K562 (cell line): ENCODE measurements at places on chromosomes 11 and 22. TPM values are rescaled to one million over a fixed set of nuclear protein-coding genes. Genes with fewer than 3 reads are reported as not detected.

MRGPRX4 gene
- not detected in 2 replicates for total RNA-seq

CRYBB2 gene
- not detected in 2 replicates for total RNA-seq

MICAL3 gene
- 32.1 and 36.0 TPM in 2 replicates for total RNA-seq

BIK gene
- total RNA-seq = 0.20 and 0.22 TPM in 2 replicates

C11orf86 gene
- total RNA-seq = not detected in 2 replicates

POTEH gene
- not detected in 2 replicates for total RNA-seq

DEFB131B gene
- not detected in 2 replicates for total RNA-seq

GALR3 gene
- 0.13 and 0.31 TPM in 2 replicates for total RNA-seq

ETS1 gene
- total RNA-seq = 1.4 and 1.6 TPM in 2 replicates

ENTHD1 gene
- 0.20 and 0.22 TPM in 2 replicates for total RNA-seq

KCNQ1OT1 gene
- 1.4 and 1.7 TPM in 2 replicates for total RNA-seq

GRCh38 chr22:30486661-30487115 lies 14.9 kb upstream of the SEC14L3 start:
- 0 out of 2 replicates have a peak, but pooled peaks cover 19% of the 10 kb centered on the region for H3K27me3 ChIP-seq
- DNase-seq = no peak
- no peaks in the 10 kb centered on the region for H3K36me3 ChIP-seq
- H3K4me1 ChIP-seq = peaks cover 8% of the 10 kb centered on the region

DNA sequence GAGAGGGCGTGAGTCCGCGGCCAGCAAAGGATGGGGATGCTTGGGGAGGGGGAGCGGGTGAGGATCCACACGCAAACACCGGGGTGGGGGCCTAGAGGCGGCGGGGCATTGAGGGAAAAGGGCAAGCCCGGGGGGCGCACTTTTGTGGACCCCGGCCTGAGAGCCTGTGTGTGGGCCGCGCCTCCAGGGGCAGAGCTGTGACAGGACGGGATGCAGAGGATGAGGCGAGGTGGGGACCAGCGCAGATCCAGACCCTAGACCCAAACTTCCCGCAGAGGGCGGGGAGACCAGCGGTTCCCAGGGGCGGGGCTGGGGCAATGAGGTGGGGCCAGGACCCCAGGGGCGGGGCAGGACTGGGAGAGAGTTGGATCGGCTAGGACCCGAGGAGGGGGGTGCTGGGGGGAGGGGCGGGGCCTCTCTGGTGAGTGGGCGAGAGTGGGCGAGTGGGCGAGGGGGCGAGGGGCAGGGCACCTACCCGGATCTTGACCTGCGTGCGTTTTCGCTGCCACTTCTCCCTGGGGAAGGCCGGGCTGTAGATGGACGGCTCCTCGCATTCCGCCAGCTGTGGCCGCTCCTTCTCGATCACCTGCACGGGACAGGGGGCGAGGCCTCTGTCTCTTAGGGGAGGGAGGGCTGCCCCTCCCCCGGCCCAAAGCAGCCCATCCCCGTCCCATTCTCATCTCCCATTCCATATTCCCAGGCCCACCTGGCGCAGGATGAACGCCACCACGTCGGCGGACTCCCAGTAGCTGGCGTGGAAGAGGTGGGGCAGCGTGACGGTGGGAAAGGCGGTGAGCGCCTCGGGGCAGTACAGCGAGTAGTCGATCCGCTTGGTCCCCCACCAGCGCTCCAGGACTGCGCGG lies 10.6 kb downstream of the PITPNM1 start:
- no peak for DNase-seq
- no peaks in the 10 kb centered on the region for H3K27me3 ChIP-seq
- H3K4me3 ChIP-seq = no peak overlapping the region
- H3K36me3 ChIP-seq = peaks cover 92% of the 10 kb centered on the region; the same call in 2 of the 3 replicates

DNA sequence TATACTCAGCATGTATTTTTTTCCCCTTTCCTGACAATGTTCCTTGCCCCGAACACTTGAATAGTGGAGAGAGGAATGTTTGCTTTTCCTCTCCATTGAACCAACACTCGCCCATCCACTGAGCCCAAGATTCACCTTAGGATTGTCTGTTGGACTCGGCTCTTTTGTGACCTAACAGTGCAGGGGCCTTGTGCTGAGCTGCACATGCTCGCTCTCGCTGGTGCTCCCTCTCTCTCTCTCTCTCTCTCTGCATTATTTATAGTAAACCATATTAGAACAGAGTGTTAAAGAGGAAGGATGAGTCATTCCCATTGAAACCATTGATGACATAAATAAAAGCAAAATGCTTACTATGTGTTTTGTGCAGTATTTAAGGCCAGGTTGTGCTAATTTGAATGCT lies 20.7 kb downstream of the ZBTB16 start:
- peaks cover 17% of the 10 kb centered on the region for H3K27me3 ChIP-seq
- no peak for DNase-seq
- no peak overlapping the region for H3K4me3 ChIP-seq
- H3K27ac ChIP-seq = no peak overlapping the region
- no peaks in the 10 kb centered on the region for H3K36me3 ChIP-seq
- peaks cover 9% of the 10 kb centered on the region for H3K4me1 ChIP-seq

DNA sequence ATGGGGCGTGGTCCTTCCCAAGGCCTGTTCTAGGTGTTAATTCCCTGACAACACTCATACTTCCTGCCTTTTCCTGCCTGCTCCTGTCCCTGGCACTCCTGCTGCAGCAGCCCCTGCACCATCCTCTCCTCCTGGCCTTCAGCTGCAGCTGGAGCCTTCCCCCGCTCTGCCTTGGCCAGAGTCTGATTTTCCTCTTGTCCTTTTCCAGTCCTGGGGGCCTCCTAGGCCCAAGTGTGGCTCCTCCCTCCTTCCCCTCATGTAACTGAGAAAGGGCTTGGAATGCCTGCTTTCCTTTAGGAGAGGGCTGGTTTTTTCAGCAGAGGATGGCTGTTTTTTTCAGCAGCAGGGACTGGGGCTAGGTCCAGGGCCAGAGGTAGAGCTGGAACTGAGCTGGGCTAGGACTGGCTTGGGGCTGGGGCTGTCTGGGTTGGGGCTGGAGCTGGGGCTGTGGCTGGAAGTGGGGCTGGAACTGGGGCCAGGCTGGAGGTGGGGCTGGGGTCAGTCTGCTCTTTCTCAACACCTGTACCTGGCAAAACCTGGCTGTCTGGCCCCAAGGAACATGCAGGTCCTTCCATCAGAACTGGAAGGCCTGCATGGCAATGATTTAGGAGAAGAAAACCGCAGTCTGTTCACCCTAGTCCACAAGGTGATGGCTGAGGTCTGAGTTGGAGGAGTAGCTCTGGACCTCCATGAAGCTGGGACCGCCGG lies 23.6 kb downstream of the ZC3H7B start:
- H3K36me3 ChIP-seq = peaks cover 60% of the 10 kb centered on the region; the same call in 2 of the 3 replicates
- H3K27me3 ChIP-seq = no peaks in the 10 kb centered on the region
- no peak overlapping the region for H3K27ac ChIP-seq
- H3K4me1 ChIP-seq = no peaks in the 10 kb centered on the region

DNA sequence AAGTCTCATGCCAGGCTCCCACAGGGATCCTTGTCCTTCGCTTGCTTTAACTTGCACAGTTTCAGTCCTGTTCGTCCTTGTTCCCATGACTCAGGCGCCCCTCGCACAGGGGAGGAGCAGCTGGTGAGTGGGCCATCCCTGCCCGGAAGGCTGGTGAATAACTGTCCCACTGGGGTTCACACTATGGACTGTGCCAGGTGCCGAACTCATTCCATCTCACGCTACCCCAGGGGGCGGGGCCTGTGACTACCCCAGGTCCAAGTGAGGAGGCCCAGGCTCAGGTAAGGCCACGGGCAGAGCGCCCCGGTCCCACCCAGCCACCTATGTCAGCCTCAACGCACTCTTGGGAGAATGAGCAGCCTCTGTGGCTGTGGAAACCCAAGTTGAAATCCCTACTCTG lies 7.2 kb upstream of the CARD10 start:
- no peaks in the 10 kb centered on the region for H3K27me3 ChIP-seq
- H3K27ac ChIP-seq = no peak overlapping the region
- no peak overlapping the region for H3K4me3 ChIP-seq

DNA sequence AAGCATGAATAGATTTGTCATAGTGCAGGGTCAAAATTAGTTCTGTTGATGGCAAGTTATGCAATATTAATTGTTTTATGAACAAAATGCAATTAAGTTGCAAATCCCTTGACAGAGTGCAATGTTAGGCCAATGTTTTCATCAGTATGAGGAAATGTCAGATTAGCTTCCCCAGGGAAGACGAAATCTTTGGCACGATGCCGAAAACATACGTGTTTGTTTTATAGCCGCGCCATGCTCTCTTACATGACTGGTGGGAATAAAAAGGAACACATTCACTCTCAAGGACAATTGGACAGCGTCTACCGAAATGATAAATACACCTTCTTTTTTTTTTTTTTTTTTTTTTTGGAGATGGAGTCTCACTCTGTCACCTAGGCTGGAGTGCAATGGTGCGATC lies 27.0 kb downstream of the MFNG start:
- peaks cover 17% of the 10 kb centered on the region; the same call in 1 of the 2 replicates for H3K4me1 ChIP-seq
- H3K4me3 ChIP-seq = no peak overlapping the region
- no peaks in the 10 kb centered on the region for H3K36me3 ChIP-seq
- peaks cover 16% of the 10 kb centered on the region for H3K27me3 ChIP-seq
- no peak for DNase-seq

DNA sequence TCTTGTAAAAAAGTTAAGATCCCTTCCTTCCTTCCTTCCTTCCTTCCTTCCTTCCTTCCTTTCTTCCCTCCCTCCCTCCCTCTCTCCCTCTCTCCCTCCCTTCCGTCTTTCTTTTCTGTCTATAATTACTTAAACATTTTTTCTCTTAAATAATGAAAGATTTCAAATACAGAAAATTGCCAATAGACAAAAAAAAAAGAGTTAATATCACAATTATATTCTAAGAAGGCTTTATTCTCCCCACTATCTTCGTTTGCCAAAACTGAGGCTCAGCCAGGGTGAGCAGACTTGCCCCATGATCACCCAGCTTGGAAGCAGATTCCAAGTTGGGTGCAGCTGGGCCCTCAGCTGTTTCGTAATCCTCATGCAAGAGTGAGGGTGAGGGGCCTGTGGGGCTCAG lies 327 bp upstream of the CACNA1I start:
- H3K27me3 ChIP-seq = no peaks in the 10 kb centered on the region
- no peak overlapping the region for H3K27ac ChIP-seq
- peaks cover 9% of the 10 kb centered on the region; the same call in 2 of the 3 replicates for H3K4me1 ChIP-seq
- no peaks in the 10 kb centered on the region for H3K36me3 ChIP-seq

- H3K36me3 ChIP-seq = no peaks in the 10 kb centered on the region
- no peak overlapping the region for H3K27ac ChIP-seq
- no peaks in the 10 kb centered on the region for H3K4me1 ChIP-seq
- no peaks in the 10 kb centered on the region for H3K27me3 ChIP-seq
- DNase-seq = no peak
Observed at GRCh38 chr11:82183346-82183745, 550.3 kb downstream of the FAM181B start.

GRCh38 chr11:69969890-69970784 lies 108.0 kb upstream of the ANO1 start:
- H3K27ac ChIP-seq = no peak overlapping the region; the same call in 2 of the 3 replicates
- no peaks in the 10 kb centered on the region for H3K36me3 ChIP-seq
- DNase-seq = peak; percentile 77
- H3K4me1 ChIP-seq = peaks cover 30% of the 10 kb centered on the region
- H3K27me3 ChIP-seq = no peaks in the 10 kb centered on the region

- no peak overlapping the region for H3K27ac ChIP-seq
- no peaks in the 10 kb centered on the region for H3K4me1 ChIP-seq
- H3K4me3 ChIP-seq = no peak overlapping the region
- H3K27me3 ChIP-seq = peaks cover 6% of the 10 kb centered on the region; the same call in 2 of the 3 replicates
- no peak for DNase-seq
Observed at GRCh38 chr11:19919050-19919561, 206.5 kb downstream of the NAV2 start.

DNA sequence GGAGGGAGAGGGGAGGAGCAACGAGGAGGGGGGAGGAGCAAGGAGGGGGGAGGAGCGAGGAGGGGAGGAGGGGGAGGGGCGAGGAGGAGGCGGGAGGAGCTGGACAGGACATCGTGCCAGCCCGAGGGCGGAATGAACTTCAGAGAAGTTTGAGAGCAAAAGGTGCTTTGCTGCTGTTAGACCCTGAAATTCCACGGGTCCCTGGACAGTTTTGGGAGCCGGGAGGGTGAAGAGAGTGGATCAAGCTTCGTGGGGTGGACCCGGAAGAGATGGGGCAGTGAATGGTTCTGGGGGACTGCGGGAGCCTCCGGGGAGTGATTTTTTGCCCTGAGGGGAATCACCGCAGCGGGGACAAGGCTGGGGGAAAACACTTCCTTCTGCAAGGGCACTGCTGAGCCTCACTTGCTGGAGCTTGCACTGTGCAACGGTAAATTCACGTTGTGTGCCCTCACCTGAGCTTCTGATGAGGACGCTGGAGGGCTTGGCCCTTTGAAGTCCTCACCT lies 10.7 kb upstream of the NLRP6 start:
- H3K27ac ChIP-seq = peak overlapping the region; percentile 93
- no peaks in the 10 kb centered on the region for H3K27me3 ChIP-seq
- DNase-seq = peak; percentile 69
- peaks cover 19% of the 10 kb centered on the region; the same call in 2 of the 3 replicates for H3K4me1 ChIP-seq

DNA sequence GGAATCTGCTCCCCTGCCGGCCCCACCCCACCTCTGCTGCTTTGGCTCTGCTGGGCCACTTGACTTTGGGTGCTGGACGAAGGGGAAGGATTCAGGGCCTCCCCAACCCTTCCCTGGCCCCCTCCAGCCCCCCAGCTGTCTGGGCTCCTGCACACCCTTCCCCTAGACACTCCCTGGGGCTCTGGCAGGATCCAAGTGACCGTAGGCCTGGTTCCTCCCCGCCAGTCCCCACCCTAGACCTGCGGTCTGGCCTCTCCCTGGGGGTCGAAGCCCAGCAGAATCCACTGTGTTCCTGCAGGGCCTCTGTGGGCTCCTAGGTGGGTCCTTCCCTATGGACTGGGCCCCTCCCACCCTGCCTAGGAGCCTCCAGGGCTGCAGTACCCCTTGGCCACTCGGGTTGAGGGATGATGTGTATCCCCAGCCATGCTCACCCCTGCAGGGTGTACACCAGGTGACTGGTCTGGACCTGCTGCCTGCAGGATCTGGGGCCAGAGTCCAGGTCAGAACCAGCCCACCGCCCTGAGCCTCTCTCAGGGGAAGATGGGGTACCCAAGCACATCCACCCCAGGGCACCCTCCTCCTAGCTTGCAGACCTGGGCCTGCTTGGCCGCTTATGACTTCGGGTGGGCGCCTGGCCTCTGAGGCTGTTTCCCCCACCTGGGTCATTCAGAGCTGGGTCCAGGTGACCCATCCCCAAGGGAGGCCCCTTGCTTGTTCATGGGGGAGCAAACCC lies 5.6 kb downstream of the PIM3 start:
- DNase-seq = no peak
- H3K27ac ChIP-seq = peak overlapping the region; percentile 25; the same call in 2 of the 3 replicates
- H3K4me1 ChIP-seq = peaks cover 26% of the 10 kb centered on the region
- peaks cover 34% of the 10 kb centered on the region; the same call in 1 of the 3 replicates for H3K36me3 ChIP-seq

- H3K4me3 ChIP-seq = no peak overlapping the region
- no peaks in the 10 kb centered on the region for H3K27me3 ChIP-seq
- no peaks in the 10 kb centered on the region for H3K36me3 ChIP-seq
- H3K4me1 ChIP-seq = peaks cover 60% of the 10 kb centered on the region
Observed at GRCh38 chr11:96332126-96332771, 10.7 kb downstream of the MAML2 start.
